ENCODE measurements at places on chromosomes 4 and X.

- no peak for DNase-seq
Measured at GRCh38 chr4:147578051-147578476, 39.1 kb upstream of the TMEM184C start.

DNA sequence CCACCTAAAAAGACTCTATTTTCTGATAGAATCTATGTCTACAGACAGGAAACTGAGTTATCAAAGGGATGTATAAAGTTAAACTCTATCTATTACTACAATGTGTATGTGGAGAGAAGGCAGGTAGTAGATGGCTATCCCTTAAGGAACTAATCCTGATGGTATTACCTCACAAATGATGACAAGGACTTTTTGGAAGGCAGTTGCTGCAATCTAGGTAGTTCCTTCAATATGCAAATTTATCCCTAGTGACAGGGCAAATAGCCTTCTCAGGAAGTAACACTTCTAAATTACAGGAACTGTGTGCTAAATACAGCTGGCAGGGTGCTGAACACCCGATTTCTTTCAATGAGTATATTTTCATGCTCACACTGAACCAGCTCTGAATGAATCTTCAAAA lies 177.4 kb downstream of the COL25A1 start:
- no peak for DNase-seq

DNA sequence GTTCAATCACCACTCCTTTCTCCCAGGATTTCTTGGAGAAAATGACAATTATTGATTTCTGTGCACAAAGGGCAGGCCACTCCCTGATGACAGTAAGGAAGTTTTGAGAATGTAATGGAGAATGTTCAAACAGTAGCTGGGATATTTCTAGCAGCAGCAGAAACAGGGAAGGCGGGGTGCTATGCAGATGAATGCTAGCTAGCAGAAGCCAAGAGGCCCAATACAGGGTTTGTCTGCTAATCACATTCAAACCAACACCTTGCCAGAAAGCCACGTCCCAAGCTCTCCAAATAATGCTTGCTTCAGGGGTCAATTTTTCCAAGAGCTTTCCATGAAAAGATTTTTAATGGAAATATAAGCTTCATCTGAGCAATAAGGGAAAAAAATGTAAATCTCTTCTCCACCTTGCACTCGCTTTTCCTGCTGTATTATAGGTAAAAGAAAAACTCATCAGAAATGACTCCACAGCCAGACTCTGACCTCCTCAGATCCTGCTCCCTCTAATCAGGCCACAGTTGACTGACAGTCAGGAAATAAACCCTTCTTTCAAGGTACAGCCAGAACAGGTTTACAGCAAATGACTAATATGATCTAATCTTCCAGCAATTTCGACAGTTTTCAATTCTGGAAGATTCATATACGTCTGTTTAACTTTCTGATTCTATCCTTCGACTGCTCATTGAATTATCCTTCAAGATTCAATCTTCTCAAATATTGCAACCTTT lies 84.7 kb upstream of the PCDH19 start:
- no peak for DNase-seq

DNA sequence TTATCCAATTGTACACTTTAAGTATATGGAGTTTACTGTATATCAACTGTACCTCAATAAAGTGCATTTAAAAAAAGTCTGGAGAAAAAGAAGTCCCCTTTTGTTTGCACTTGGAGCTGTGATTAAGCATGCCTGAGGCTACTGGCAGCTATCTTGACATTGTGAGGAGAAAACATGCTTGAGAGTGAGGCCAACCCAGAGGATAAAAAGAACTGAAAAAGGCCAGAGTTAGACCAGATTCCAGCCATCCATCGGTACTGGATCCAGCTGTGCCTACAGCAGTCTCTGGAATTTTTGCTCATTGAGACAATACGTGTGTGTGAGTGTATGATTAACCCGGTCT lies 57.4 kb downstream of the LGI2 start:
- DNase-seq: no peak

DNA sequence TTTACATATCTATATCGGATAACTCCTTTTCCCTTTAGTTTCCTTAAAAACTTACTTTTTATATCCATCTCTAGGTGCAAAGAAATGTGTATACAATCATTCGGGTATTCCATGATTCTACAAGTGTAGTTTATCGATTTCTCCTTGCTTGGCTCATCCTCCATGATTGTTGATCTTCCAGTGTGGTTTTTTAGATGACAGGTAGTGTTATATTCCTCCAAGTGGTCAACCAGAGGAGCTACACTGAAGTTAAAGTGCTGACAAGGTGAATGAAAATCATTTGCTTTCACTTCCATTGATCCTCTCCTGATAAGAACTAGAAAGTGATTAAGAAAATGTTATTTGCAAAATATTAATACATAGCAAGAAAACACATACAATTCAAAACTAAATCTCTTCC lies 38.5 kb downstream of the TMEM156 start:
- DNase-seq: no peak

DNA sequence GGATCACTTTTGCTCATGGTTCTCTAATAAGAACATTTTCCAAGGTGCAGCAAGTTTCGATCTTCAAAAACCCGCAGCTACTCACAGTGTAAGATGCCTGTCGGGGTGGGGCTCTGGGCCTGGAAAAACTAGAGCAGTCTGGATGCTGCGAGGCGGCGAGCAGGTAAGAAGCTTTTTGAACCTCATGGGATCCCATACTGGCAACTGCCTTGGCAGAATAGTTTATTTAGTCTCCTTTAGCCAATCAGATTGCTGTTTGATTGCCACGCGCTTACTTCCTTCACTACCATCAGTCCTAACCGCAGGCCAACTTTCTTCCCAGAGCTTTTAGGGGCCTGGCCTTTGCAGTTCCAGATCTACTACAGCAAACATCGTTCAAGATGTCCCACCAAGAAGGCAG lies 61.3 kb upstream of the MAGEB10 start:
- DNase-seq: no peak

DNA sequence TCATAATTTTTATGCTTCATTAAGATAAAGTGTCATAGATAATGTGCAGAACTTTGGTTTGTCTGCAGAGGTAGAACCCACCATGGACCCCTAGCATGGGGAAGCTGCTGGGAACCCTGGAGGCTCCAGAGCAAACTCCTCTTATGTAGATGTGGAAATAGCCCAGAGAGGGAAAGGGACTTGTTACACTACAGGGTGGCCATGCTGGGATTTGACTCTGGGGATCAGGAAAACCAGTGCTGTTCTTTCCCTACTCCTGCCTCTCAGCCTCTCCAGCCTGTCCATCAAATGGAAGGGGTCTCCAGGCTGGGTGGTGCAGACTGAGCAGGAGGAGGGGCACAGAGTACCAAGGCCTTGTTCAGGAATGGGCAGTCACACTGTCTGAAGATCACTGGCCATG lies 54.2 kb downstream of the MSX1 start:
- no peak for DNase-seq

GRCh38 chr4:81698538-81699296 lies 227.0 kb upstream of the RASGEF1B start:
- no peak for DNase-seq

DNA sequence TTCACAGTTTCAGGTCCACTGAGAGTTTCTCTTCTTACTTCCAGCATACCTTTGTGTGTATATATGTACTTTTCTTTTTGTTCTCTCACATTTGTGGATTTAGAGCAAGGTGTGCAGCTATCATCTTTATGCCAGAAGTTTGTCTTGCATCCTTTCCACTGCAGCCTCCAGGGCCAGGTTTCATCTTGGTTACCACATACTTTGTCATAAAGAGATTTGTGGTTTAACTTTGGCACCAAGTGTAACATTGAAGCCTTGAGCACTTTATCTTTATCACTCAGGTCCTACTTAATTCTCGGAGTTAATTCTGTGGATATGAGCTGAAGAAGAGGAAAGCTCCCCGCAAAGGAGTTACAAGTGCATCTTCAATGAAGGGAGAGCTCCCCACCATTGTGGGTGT lies 31.4 kb upstream of the VMA21 start:
- no peak for DNase-seq

GRCh38 chr4:177687117-177687516 lies 244.9 kb upstream of the AGA start:
- no peak for DNase-seq

DNA sequence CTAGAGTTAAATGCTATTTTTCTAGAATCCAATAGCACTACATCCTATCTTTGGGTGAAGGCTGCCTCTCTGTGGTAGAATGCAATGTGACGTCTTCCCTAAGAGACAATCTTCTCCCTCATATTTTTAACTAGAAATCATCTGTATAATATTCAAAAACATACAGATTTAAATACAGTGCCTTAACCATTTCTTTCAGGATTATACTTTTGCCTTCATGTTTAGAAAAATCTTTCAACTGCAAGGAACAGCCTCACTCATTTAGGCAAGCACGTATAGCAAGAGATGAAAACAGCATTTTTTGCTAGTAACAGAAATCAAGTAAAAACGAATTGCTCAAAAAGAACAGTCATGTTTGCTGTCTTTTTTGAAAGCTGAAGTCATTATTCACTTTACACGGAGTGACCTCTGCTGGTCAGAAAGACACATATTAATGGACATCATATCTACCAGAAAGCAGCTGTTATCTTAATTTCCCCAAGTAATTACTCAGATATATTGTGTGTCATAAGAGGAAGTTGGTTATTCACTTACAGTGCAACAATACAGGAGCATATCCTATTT lies 422.3 kb downstream of the STPG2 start:
- DNase-seq: no peak

- no peak for DNase-seq
Measured at GRCh38 chr4:95636061-95636460, 87.3 kb upstream of the UNC5C start.

DNA sequence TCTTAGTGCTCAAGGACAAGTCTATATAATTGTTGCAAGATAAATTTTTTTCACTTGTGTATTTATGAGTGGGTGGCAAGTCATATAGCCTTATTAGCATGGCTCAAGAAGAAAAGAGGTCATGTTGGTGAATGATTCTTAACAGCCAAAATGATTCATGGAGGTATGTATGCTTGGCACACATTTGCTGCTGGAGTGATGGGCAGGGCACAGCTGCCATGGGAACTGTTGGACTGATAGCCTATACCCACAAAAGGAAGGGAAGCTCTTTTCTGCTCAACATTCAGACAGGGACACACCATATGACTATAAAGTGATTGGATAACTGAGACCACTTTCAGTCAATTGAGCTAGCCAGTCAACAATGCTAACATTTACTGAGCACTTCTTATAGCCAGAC lies 46.8 kb upstream of the PITX2 start:
- DNase-seq: no peak

GRCh38 chr4:90503677-90504076 lies 376.5 kb downstream of the CCSER1 start:
- no peak for DNase-seq

- no peak for DNase-seq
Measured at GRCh38 chrX:37667141-37667540, 18.4 kb upstream of the XK start.

DNA sequence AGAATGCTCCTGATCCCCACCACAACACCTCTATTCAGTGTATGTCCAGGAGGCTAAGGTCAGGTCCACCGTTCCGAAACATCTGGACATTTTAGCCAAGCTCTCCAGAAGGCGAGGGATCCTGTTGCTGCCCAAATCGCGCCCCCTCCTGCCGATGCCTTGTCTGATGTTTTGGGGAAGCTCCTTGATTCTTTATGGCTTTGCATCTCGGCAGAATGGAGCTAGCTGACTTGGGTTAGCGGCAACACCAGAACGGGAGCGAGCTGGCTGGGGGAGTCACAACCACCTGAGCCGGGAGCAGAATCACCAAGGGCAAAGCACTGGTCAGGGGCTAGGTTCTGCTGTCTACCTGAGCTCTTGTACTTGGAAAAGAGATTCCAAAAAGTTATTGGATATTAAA lies 6.6 kb upstream of the POU3F4 start:
- DNase-seq: no peak

DNA sequence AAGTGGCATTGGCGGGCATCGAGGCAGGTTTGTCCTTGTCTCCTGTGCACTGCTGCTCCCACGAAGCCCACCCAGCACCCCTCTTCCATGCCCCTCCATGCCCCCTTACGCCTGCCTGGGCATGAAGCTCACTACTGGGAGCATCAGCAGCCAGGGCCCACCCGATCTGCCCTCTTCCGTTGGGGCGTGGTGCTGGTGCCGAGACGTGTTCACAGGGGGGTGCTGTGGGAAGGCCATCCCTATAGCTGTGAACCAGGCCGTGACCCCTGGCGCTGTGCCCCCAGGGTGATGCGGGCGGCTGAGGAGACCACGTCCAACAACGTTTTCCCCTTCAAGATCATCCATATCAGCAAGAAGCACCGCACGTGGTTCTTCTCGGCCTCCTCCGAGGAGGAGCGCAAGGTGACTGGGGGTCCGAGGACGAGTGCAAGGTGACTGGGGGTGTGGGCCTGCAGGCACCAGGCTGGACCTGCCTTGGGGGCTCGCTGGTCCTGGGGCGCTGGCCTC lies 19.3 kb upstream of the ADD1 start:
- DNase-seq: no peak
